ENCODE measurements at places on chromosomes 5 and 9. TPM values are rescaled to one million over a fixed set of nuclear protein-coding genes. Genes with fewer than 3 reads are reported as not detected.

The UAP1L1 gene
- polyA plus RNA-seq, result 1.5 TPM

The TSSK1B gene
- polyA plus RNA-seq, result not detected

The ANKRD31 gene
- not detected for polyA plus RNA-seq

The INSYN2B gene
- 0.10 TPM for polyA plus RNA-seq

Data from GM12878 (cell line).